ENCODE measurements at places on chromosomes 1 and 21.

DNA sequence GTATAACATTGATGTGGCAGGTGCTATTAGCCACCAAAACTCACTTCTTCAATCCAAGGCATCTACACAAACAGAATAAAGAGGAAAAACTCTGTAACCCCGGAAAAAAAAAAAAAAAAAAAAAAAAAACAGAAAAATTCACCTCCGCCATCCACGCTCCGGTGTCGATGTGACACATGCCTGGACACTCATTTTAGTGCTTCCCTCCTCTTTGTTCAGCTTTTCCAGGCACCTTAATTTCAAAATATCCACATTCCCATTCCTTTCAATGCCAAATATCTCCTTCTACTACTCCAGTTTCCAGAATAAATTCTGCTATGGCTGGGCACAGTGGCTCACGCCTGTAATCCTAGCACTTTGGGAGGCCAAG is 5.8 kb upstream of the RERE start:
- no peak for DNase-seq

GRCh38 chr21:46617267-46618051 is 12.6 kb upstream of the S100B start:
- DNase-seq, result no peak

DNA sequence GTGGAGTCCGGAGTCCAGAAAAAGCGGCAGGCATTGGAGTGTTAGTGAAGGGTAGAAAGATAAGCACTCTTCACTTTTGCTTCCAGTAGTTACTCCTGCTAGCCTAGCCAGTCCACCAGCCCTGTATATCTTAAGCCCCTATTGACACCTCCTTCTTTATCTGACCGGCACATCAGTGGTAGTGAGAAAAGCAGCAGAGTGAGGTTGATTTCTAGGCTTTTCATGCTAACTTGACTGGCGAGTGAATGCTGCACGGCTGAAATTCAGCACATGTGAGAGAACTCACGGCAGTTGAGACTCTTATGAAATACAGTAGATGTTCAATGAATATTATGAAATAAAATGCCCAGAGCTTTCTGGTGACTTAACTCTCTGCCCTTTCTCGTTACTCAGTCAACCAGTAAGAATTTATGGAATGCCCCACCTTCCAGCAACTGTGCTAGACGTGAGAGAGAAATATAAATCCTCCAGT is 128.2 kb downstream of the CACHD1 start:
- no peak for DNase-seq

DNA sequence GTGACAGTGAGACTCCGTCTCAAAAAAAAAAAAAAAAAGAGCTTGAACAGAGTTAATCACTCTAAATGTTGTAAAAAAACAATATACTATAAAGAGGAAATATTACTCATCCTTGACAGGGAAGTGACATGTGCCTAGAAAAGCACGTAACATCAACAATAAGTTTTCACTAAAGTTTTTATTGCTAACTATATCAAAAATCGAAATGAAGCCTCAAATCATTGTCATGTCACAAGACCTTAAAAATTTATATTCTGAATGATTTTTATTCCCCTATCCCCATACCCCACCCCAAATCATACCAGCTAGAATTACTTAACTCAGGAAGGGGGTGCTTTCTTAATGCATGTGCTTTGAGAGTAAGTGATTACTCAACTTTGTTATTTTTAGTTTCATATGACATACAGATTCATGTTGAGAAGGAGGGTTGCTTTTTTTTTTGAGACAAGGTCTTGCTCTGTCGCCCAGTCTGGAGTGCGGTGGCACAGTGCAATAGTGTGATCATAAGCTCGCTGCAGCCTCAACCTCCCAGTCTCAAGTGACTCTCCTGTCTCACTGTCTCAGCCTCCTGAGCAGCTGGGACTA is 53.6 kb upstream of the MUTYH start:
- DNase-seq, result no peak

GRCh38 chr1:153768316-153769181 is 6.7 kb upstream of the SLC27A3 start:
- DNase-seq, result no peak

GRCh38 chr1:200223613-200224012 is 186.2 kb downstream of the ZNF281 start:
- no peak for DNase-seq

GRCh38 chr1:3069491-3070308 is 697 bp downstream of the PRDM16 start:
- DNase-seq, result peak; percentile 38

DNA sequence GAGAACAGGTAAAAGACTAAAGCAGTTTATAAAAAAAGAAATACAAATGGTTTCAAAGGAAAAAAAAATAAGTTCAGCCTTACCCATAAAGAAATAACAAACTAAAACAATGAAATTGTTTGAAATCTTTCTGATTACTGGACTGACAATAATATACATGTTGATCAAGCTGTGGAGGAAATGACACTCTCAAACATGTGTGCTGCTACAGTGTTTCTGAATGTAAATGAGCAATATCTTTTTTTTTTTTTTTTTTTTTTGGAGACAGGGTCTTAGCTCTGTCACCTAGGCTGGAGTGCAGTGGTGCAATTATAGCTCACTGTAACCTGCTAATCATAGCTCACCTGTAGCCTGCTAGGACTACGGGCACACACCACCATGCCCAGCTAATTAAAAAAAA is 6.5 kb downstream of the EPS15 start:
- DNase-seq, result no peak

GRCh38 chr21:20581361-20581760 is 416.8 kb upstream of the NCAM2 start:
- no peak for DNase-seq

GRCh38 chr1:58922302-58923089 is 138.6 kb upstream of the JUN start:
- no peak for DNase-seq

GRCh38 chr21:39088031-39088370 is 95.2 kb downstream of the PSMG1 start:
- DNase-seq, result no peak

- no peak for DNase-seq
These were observed 25.1 kb upstream of the B3GALT2 start for GRCh38 chr1:193211539-193211938.

GRCh38 chr21:16588433-16588860 is 858.7 kb downstream of the USP25 start:
- peak; percentile 67 for DNase-seq

DNA sequence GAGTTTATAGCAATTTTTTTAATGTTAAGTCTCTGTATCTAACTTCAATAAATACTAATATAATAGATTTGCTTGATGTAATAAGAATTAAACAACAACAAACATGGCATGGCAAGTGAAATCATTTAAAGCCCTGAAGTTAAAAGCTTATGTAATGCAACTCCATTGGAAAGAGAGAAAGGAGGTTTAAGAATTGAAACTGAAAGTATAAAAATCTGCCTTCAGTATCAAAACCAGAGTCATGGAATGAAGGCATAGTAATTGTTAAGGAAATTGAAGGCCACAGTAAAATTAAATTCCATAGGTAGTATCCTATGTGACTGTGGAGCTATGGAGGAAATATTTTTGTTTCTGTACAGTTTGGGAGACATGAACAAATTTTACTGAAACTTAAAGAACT is 55.1 kb downstream of the PRDX6 start:
- no peak for DNase-seq

GRCh38 chr21:46435786-46436227 is 22.9 kb upstream of the DIP2A start:
- DNase-seq, result no peak

GRCh38 chr1:172393354-172393753 is 27.1 kb upstream of the C1orf105 start:
- no peak for DNase-seq

DNA sequence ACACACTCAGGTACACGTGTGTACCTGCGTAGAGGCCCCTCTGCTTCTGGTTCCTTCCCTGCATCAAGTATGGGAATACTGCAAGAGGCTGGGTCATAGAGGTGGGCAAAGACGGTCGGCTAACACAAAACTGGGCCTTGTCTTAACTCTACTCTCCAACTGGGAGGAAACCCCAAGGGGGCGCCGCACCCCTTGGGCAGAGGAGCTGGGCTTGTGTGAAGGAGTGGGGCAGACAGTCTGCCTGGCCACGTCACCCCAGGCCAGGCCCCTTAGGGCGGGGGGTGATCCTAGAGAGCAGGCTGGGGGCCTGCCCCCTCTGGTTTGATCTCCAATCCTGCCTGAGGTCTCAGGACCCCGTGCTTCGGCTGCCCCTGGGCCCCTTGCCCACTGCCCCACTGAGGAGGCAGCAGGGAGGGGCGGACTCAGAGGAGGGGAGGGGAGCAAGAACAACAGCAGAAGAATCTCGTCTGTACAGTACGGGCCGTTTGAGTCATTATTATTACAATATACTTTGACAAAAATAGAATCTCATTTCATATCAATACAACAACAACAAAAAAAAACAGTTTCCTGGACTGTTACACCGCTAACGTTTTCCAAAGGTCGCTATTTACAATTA is 34.7 kb downstream of the MEF2D start:
- DNase-seq, result no peak

DNA sequence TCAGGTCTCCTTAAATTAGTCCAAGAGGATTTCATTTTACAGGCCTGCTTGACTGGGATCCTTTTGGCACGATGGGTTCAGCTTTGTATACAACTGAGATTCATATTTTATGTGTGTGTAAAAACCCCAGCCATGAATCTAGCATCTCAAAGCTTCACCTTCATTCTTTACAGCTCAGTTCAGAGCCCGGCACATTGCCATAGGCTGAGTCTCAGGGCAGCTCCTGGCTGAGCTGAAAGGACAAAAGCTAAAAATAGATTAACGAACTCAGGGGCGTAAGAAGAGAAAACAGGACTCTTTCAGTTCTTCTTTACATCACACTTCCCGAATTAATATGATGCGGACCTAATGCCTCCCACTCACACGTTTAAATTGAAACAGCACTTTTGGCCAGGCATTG is 262.8 kb upstream of the PBX1 start:
- no peak for DNase-seq

DNA sequence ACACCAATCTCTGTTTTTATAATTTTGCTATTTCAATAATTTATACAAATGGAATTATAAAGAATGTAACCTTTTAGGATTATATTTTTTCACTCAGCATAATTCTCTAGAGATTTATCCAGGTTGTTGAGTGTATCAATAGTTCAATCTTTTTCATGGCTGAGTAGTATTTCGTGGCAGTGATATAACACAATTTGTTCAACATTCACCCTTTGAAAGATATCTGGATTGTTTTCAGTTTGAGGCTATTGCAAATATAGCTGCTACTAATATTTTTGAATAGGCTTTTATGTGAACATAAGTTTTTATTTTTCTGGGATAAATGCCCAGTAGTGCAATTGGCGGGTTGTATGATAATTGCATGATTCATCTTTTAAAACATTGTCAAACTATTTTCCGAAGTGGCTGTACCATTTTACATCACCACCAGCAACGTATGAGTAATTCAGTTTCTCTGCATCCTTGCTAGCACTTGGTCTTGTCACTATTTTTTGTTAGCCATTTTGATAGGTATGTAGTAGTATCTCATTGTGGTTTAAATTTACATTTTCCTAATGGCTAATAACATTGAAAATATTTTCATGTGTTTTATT is 55.6 kb upstream of the ABCD3 start:
- DNase-seq, result no peak

GRCh38 chr1:205658943-205659581 is 21.2 kb downstream of the SLC45A3 start:
- DNase-seq, result peak; percentile 40

DNA sequence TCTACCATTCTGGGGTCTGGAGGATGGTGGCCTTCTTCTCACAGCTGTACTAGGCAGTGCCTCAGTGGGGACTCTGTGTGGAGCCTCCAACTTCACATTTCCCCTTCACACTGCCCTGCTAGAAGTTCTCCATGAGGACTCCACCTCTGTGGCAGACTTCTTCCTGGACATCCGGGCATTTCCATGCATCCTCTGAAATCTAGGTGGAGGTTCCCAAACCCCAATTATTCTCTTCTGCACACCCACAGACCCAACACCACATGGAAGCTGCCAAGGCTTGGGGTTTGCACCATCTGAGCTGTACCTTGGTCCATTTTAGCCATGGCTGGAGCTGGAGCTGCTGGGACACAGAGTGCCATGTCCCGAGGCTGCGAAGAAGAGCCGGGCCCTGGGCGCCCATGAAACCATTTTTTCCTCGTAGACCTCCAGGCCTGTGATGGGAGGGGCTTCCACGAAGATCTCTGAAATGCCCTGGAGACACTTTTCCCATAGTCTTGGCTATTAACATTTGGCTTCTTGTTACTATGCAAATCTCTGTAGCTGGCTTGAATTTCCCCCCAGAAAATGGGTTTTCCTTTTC is 170.5 kb downstream of the FOXD2 start:
- no peak for DNase-seq

Measured in NCI-H1105 treated with DMSO at 0.1 percent for 48 hours (cell line).